Adrenal gland (tissue), 19 donors: ENCODE measurements at places on chromosomes 2 and 18. TPM values are rescaled to one million over a fixed set of nuclear protein-coding genes. Genes with fewer than 3 reads are reported as not detected.

The DSG3 gene
- polyA plus RNA-seq, result 0.17 TPM

The RAB6C gene
- 0.24 TPM for polyA plus RNA-seq

The ST6GAL2 gene
- polyA plus RNA-seq, result 0.03 TPM

- DNase-seq, result peak; percentile 48
- no peaks in the 10 kb centered on the region for H3K27me3 ChIP-seq
- H3K4me3 ChIP-seq, result peak overlapping the region; percentile 72
- H3K4me1 ChIP-seq, result peaks cover 5% of the 10 kb centered on the region
Observed at GRCh38 chr2:135742325-135742757, 686 bp downstream of the UBXN4 start.

The ZNF385B gene
- 3.8 TPM for polyA plus RNA-seq

DNA sequence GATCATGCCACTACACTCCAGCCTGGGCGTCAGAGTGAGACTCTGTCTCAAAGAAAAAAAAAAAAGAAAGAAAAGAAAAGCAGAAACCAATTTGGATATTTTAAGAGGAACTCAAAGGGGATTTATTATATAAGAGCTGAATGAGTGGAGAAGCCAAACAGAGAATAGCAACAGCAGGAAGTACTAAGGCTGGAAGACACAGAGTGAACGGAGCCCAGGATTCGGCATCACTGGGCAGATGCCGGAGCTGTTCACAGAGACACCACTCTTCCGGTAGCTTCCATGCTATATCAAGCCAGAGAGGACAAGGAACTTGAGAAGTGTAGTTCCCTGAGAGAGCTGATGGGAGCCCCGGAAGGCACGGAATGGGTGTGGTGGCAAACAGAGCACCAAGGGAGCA, 47.0 kb upstream of the CABLES1 start:
- no peaks in the 10 kb centered on the region for H3K4me1 ChIP-seq
- H3K36me3 ChIP-seq, result no peaks in the 10 kb centered on the region
- no peak overlapping the region for H3K27ac ChIP-seq

The C2orf81 gene
- polyA plus RNA-seq, result 4.5 TPM

DNA sequence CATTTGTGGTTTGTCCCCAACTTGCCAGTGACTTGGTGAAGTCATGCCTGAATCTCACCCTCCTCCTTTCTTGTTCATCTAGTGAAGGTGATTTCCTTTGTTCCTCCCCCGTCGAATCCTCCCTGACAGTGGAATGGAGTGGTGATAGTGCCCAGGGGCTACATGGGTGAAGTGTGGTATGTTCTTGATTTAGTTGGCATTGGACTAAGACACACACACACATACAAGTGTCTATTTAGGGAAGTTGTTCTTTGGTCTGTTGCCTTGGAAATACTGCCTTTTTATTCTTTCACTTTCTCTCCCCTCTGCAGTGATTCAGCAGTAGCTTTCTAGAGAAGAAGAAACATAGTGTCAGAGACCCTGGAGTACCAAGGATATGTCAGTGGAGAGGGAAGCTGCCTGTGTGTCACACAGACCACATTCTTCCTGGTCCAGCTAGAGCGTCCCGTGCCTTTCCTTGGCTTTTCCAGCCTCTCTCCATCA, 10.9 kb downstream of the INPP4A start:
- H3K4me1 ChIP-seq, result peaks cover 56% of the 10 kb centered on the region
- DNase-seq, result peak; percentile 39
- peak overlapping the region; percentile 53 for H3K27ac ChIP-seq
- no peaks in the 10 kb centered on the region for H3K36me3 ChIP-seq

DNA sequence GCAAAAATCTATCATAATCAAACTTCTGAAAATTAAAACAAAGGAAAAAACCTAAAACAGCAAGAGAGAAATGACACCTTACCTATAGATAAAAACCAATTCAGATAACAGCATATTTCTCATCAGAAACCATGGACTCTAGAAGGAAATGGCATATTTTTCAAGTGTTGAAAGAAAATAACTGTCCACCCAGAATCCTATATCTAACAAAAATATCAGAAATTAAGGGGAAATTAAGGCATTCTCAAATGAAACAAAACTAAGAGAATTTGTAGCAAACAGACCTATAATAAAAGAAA, 257.2 kb downstream of the ANAPC1 start:
- no peaks in the 10 kb centered on the region for H3K27me3 ChIP-seq
- no peak overlapping the region for H3K4me3 ChIP-seq
- H3K4me1 ChIP-seq, result no peaks in the 10 kb centered on the region
- H3K36me3 ChIP-seq, result no peaks in the 10 kb centered on the region

DNA sequence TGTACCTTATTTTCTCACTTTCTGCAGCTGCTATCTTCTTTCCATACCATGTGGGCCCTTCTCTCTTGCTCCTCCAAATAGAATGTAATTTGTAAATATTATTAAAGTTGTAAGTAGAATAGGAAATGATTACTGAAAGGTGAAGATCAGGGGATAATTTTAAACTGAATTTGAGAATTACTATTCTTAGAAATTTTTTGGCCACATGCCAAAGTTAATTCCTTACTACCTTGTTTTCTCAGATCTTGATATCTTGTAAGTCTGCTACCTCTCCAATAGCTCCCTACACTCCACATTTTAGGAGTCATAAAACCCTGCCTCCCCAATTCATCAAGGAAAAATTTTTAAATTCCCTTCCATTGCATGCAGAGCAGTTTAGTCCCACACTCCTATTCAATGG, 442.7 kb downstream of the SATB2 start:
- H3K27me3 ChIP-seq, result no peaks in the 10 kb centered on the region
- H3K4me1 ChIP-seq, result no peaks in the 10 kb centered on the region
- H3K36me3 ChIP-seq, result no peaks in the 10 kb centered on the region
- H3K27ac ChIP-seq, result no peak overlapping the region
- no peak for DNase-seq
- no peak overlapping the region for H3K4me3 ChIP-seq

GRCh38 chr18:12308386-12309100, 502 bp downstream of the TUBB6 start:
- H3K27me3 ChIP-seq, result no peaks in the 10 kb centered on the region
- no peaks in the 10 kb centered on the region for H3K36me3 ChIP-seq
- peak overlapping the region; percentile 88 for H3K27ac ChIP-seq
- peak overlapping the region; percentile 40 for H3K4me3 ChIP-seq
- peaks cover 7% of the 10 kb centered on the region for H3K4me1 ChIP-seq

The LRATD1 gene
- 2.6 TPM for polyA plus RNA-seq

The ST8SIA5 gene
- polyA plus RNA-seq, result 47.2 TPM
